ENCODE measurements at places on chromosomes 1 and 21.

DNA sequence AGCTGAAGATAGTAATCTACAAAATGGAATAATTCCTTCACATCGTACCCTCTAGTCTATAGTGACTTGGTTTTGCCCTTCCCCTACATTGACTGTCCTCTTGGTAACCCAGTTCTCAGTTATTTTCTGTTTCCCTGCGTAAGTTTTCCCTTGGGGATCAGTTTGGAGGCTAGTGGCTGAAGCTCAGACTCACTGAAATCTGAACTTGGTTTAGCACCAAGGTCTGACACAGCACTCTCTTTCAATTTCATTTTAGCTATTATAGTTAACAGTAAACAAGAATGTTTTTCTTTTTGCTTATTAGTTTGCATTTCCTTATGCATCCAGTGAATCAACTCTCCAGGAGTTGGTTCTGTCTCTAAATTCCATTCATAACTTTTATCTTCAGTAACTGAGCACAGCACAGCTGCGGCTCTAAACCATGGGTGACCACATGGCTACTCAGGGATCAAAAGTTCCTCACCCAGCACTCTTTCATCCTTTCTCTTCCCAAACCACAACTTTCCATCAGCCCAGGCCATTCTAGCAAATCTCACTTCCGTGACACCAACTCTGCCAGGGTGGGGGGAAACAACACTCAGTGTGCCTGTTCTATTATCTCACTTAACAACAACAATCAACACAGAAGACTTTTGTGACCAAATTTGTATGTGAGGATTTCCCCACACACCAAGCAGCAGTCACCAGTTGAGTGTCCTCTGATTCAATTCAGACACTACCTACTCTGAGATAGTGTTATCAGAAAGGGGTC lies 17.6 kb upstream of the IFI6 start:
- no peak for DNase-seq

DNA sequence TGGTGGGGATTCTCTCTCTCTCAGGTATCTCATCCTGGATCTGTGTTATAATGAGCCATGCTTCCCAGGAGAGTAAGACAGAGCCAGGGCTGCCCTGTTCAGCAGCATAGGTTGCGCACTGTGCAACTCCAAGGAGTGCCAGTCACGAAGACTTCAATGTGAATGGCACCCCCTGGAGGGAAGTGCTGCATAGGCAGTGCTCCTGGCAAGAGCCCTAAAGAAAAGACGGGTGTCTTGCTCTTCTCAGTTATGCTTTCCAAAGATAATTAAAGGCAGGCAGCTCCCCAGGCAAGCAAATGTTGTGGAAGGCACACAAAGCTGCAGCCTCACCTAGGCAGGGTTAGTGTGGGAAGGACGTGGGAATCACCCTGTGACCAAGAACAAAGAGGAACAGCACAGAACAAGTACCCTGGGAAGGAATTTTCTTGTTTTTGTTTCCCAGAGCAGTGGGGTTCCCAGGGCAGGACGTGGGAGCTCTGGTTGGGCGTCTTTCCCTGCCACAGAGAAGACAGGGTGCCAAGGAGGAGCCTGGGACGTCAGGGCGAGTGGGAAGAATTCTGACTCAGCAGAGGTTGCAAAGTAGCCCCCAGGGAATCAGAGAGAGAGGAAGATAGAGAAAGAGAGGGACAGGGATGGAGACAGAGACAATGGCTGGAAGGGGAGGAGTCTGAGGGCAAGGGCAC lies 120.9 kb downstream of the KCNN3 start:
- no peak for DNase-seq

DNA sequence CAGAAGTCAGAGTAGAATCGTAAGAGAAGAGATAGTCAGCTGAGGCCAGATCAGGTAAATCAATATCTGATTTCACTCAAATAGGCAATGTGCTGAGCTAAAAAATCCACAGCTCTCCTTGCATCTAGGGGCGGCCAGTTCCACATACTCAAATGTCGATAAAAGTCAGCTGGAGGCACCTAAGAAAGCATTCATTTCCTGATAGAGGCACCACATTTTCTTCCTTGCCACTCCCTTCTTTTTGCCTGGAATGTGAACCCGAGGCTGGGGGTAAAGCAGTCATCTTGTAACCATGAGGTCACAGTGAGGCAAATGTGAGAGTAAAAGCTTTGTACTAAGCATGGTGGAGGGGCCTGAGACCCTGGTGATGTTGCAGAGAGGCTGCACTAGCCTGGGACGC lies 24.2 kb upstream of the CTPS1 start:
- DNase-seq: no peak

GRCh38 chr1:2160451-2161300 lies 33.9 kb downstream of the FAAP20 start:
- DNase-seq: no peak

DNA sequence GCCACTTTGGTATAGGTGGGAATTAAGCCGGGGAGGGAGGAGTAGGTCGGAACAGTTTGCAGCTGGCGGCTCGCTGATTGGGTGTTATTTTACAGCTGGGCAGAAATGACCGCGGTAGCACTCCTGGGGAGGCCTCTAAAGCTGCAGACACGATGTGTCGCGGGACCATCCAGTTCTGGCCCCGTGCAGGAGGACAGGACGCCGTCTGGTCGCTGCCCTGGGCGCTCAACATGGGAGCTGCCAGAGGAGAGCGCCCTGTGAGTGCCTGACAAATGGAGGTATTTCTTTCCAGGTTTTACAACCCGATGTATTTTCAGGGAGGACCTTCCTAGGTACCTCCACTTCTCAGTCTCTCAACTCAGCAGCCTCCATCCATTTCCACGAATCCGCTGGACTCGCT lies 46.2 kb downstream of the CDC7 start:
- DNase-seq: no peak

DNA sequence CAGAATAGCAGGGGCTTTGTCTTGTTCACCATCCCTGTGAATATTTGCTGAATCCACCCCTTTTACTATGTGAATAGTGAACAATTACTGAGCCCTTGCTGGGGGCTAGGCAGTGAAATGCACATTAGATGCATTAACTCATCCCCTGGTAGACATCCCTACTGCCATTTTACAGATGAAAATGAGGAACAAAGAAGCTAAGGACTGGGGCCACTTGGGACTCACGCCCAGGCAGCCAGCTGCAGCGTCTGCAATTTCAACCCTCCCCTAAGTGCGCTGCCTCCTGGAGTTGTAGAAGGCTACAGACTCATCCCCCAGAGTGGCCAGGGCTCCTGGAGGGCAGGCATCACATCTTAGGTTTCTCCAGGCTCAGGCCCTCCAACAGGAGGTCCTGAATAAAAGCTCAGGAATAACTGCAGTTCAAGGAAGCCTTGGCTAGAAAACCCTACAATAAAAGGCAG lies 31.6 kb downstream of the CAPZB start:
- DNase-seq: no peak
